K562 (cell line): ENCODE measurements at places on chromosomes 2 and 18. TPM values are rescaled to one million over a fixed set of nuclear protein-coding genes. Genes with fewer than 3 reads are reported as not detected.

- no peak for DNase-seq
These were observed 43.4 kb upstream of the HAAO start for GRCh38 chr2:42835577-42836371.

GRCh38 chr2:98524168-98524567 is 79.5 kb downstream of the INPP4A start:
- no peak for DNase-seq

SLC40A1 gene
- total RNA-seq, result 44.1 and 47.8 TPM in 2 replicates

CHRND gene
- total RNA-seq, result not detected in 2 replicates

NT5C1B gene
- total RNA-seq, result not detected in 2 replicates
